ENCODE measurements at places on chromosomes 16 and 17.
A peak's percentile ranks its signal among the peaks of the same experiment; 100 is the strongest.

DNA sequence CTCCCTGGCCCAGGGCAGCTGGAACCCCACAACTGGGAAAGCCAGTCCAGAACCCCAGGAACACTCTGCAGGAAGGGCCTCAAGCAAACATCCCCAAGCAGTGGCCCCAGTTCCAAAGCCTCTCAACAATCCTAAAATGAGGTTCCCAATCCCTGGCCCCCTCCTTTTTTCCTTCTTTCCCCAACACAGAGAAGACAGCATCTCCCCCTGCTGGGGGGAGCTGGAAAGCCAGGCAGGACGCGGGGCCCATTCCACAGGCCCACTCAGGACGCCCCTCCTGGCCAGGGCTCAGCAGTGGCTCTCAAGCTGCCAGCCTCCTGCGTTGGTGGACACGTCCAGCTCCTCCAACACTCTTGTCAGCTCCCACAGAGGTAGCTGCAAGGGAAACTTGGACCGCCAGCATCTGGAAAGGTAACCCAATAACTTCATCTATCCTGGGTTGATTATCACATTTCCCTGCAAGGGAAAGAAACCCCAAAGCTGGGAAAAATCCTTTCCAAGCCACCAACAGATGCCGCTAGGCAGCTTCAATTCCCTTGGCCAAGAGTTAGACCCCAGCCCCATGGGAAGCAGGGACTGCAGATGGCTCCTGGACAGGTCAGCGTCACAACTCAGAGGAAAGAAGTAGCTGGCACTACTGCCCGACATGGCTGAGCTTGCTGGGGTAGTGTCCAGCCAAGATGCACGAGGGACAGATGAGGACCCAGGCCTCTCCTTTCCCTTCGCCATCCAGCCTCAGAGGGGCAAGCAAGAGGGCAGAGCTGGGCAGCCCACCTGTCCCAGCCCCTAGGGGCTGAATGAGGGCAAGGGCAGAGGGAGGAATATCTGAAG lies 7.6 kb downstream of the HDAC5 start:
- no peak for DNase-seq

DNA sequence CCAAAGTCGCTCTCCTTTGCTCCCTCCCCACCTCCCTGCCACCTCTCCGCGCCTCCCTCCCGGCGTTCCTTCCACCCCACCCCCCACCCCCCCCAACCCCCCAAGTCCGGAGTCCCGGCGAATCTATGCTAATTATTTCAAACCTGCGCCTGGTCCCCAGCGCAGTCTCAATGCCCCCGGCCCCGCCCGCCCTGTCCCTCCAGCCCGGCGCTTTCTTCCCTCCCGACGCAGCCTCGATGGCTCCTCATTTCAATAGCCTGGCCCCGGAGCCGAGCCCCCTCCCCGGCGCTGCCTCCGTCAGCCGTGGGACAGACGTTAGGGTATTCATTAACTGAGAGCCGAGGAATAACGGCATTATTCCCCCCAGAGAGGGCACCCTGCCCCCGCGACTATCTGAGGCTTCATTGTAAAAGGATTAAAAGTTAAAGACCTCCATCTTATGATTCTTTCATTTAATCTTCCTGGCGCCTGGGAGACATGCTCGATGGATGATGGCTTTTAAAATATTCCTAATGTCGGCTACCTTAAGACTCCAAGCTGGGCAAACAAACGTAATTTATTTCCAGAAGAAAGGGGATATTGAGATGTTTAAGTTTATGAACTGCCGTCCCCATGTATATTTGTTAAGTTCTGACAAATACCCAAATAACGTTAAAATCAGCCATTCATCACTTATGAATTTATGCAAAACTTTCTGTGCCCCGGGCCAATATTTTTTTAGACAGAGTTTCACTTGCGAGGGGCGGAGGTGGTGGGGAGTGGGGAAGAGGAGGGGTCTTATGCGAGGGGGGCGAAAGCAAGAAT lies 3.4 kb downstream of the NOG start:
- DNase-seq = no peak

- DNase-seq = no peak
Measured at GRCh38 chr17:81912441-81913309, 1.5 kb upstream of the PCYT2 start.

DNA sequence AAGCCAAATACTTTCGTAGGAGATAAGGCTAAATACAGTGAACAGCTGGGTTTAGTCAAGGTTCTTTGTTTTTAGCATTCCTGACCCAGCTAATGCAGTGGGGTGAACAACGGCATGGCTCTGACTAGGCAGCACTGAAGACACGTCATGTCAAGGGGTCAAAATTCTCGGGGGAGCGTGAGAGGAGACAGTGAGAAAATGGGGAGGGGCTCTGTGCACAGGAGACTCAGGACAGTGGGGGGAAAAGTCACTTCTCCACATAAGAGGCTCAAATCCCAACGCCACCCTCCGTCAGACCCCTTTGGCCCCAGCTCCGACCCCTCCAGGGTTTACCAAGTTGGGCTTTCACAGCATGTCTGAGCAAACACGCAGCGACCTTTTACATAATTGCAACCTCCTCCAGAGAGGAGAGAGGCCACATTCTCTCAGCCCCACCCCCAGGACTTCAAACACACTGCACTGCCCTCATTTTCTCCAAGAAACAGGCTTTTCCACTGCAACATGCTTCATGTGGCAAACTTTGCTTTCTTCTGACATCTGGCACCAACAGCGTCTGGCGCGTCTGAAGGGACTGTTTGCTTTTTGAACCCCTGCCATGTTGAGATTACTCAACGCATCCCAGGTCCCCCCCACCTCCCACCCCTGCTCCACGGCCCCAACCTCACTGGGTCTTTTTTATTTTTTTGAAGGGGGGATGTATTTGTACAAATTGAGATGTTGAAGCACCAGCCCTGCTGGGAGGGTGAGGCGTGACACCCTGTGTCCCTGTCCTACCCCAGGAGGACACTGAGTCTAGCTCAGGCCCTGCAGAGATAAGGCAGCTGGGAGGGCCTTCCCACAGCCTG lies 30.0 kb downstream of the AXIN2 start:
- DNase-seq = peak; percentile 52

DNA sequence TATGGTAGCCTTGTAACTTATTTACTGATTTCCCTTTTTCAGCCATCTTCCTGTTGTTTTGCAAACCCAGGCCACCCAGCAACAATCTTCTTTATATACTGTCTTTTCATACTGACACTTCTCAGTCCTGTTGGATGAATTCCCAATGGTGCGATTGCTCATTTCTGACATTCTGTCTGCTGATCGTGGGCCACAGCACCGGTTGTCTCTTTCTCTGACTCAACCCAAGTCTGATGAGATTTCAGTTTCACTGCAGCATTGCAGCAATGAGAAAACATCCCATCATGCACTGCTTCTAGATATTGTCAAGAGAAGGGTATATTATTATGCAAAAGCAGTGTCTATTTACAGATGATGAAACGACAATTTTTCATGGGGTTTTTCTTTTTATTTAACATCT lies 349.2 kb upstream of the HSBP1 start:
- no peak for DNase-seq

- DNase-seq = peak; percentile 42
Measured at GRCh38 chr16:15518381-15519351, 84.3 kb downstream of the BMERB1 start.

DNA sequence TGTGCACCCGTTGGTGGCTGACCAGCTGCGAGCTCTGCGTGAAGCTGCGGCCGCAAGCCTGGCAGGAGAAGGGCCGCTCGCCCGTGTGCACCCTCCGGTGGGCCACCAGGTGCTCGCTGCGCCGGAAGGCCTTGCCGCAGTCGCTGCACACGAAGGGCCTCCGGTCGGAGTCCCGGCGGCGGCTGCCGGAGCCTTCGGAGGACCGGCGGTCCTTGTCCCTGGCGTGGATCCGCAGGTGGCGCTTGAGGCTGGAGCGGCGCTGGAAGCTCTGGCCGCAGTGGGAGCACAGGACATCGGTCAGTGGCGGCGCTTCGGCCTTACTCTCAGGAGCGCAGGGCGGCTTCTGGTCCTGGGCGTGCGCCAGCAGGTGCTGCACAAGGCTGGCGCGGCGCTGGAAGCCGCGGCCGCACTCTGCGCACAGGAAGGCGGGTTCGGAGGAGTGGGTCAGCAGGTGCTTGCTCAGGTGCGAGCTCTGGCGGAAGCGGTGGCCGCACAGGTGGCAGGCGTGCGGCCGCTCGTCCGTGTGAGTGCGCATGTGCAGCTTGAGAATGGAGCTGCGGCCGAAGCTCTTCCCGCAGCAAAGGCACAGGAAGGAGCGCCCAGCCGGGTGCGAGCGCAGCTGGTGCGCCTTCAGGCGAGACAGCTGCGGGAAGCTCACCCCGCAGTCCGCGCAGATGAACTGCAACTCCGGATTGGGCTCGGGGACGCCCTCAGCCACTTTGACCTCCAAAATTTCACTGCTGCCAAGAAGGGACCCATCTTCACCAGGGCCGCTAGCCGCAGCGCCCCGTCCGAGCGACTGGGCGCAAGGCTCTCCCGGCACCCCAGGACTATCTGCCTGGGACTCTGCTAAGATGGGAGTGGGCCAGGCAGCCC lies 9.1 kb downstream of the ZSCAN10 start:
- DNase-seq = no peak

DNA sequence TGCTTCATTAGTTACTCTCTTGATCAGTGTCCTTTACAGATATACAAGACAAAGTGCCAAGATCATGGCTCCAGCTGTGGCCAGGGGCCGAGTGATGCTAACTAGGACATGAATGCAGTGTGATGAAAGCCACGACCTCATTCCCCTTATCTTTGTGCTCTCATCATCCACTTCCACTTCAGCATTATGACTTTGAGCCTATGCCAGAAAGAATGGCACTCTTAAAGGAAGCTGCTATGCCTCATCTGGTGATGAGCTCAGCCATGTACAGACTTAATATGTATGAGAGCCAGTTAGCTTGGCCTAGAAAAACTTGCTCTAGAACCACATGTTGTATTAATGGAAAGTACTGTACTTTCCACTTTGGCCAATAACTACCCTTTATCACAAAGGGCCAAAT lies 179.1 kb downstream of the TOX3 start:
- no peak for DNase-seq

GRCh38 chr16:67256701-67257230 lies 8.0 kb downstream of the SLC9A5 start:
- no peak for DNase-seq

- no peak for DNase-seq
Measured at GRCh38 chr16:4913130-4913773, 23.7 kb downstream of the PPL start.

GRCh38 chr17:10141436-10141835 lies 57.0 kb downstream of the GAS7 start:
- no peak for DNase-seq

DNA sequence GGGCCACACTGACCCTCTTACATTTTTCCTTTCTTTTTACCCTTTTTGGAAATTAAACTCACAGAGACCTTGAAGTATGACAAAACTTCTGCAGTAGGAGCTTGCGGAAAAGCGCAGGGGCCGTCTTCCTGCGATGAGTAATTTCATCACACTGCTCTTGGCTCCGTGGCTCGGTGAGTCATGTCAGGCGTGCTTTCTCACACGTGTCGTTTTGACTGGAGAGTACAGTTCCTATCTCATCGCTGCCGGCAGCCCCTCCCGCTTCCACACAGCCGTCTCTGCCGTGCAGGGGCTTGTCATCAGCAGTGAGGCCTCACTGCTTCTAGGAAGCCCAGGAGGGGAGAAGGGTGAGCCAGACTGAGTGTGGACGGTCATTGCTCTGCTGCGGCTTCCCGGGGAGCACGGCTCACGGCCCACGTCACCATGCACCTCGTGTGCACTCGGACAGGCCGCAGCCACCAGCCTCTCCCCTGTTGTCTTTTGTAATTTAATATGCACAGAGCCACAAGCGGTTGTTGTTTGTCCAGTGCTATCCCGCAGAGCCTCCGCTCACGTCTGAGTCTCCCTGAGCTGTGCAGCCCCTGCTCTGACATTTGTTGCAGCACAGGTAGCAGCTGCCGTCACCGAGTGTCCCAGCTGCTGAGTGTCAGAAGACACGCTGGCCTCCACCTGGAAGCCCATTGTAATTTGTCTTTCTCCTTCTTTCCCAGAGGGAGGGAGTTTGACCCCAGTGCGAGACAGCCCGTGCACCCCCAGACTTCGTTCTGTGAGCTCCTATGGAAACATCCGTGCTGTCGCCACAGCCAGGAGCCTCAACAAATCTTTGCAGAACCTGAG lies 99.4 kb upstream of the CHMP6 start:
- DNase-seq = peak; percentile 16

DNA sequence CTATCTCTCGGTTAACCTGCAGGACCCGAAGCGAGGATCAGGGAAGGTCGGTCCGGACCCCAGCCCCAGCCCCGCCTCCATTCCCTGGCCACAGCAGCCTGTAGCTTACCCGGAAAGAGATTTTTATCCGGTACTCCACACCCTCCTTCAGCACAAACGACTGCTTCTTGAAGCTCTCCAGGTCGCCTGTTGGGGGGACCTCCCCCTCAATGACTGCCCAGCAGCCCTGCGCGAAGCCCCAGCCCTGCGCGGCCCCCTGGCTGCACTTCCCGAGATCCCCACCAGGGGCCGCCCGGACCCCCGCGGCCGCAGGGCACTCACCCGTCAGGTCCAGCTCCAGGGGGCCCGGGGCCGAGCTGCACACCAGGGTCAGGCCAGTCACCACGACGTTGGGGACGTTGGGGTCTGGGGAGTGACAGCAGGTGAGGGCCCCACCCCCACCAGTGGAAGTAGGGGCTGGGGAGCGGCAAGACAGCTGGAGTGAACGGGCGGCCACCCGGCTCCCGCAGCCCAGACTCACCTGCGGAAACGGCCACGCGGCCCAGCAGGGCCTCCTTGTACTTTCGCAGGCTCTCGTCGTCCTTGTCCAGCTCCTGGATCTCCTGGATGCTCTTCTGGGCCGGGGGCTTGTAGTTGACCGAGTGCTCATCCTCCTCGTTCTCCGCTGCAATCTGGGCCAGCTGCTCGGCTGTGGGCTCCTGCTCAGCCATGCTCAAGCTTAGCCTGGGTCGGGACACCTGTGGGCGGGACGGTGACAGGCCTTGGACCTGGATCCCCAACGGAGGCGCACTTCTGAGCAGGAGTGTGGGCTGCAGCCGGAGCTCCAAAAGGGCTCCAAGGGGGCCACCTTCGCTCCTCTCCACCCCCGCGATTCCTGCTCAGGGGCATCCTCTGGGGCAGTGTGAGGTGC lies 1.7 kb downstream of the ARHGDIA start:
- DNase-seq = peak; percentile 43

- no peak for DNase-seq
Measured at GRCh38 chr17:77409282-77410161, 268.8 kb downstream of the SEC14L1 start.

- peak; percentile 67 for DNase-seq
Measured at GRCh38 chr17:37770631-37771518, 26.0 kb upstream of the HNF1B start.

GRCh38 chr17:35889241-35889640 lies 9.1 kb upstream of the CCL5 start:
- no peak for DNase-seq

Measured in NCI-H1417 (cell line).